ENCODE measurements at places on chromosomes 16 and 17.

DNA sequence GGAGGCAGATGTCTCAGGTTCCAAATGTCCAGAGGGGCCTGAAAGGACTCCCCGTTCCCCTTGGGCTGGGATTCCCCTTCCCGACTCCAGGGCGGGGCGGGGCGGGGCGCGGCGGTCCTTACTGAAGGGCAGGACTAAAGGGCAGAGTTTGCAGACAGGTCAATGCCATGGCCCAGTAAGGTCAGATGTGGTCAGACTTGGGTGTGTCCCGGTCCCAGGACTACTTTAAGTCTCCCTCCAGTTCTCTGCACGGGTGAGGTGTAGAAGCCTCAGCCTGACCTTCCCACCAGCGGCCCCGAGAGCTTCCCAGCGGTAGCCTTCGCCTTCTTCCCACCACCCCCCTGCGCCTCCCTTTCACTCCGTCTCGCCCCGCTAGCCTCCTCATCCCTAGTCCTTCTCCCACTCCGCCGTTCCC is 532 bp downstream of the KDM6B start:
- DNase-seq: no peak

- no peak for DNase-seq
These were observed 6.7 kb upstream of the LHX1 start for GRCh38 chr17:36930583-36930900.

DNA sequence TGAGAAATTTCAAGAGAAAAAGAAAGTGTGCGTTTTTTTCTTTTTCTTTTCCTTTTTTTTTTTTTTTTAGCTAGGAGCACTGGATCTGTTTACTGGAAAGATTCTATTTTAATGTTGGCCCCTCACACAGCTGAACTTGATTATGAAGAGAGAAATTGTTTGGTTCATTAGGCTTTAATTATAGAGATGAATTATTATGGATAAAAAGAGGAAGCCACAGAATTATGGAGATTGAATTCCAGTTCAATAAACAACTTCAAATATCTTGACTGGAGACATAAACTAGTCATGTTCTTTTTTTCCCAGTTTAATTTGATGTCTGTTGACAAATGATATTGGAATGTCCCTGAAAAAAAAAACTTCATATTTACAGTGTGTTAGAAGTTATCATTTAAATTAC is 152.0 kb upstream of the HS3ST3A1 start:
- DNase-seq: no peak

DNA sequence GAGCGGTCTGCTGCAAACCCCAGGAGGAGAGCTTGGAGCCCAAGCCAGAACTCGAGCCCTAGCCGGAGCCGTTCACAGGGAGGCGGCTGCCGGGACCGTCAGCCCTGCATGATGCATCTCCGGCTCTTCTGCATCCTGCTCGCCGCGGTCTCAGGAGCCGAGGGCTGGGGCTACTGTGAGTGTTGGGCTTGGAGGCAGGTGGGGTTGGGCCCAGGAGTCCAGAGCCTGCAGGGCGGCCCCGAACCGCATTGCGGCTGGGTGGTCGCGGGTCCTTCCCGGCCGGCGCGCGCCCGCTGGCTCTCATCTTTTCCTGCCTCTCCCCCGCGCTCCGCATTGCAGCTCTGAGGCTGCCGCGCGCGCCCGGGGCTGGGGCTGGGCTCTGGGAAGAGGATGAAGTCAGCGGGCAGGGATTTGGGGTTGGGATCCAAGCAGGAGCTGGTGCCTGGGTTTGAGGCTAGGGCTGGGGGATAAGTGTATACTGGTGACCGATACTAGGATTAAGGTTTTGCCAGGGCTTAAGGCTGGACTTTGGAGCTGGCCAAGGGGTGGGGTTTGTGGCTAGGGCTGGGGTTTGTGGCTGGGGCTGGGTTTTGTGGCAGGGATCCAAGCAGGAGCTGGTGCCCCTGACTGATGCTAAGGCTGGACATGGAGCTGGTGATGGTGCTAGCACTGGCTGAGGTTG is 532 bp downstream of the CNTNAP1 start:
- peak; percentile 37 for DNase-seq

- DNase-seq: peak; percentile 27
These were observed 587 bp downstream of the HS3ST4 start for GRCh38 chr16:25692351-25692741.

DNA sequence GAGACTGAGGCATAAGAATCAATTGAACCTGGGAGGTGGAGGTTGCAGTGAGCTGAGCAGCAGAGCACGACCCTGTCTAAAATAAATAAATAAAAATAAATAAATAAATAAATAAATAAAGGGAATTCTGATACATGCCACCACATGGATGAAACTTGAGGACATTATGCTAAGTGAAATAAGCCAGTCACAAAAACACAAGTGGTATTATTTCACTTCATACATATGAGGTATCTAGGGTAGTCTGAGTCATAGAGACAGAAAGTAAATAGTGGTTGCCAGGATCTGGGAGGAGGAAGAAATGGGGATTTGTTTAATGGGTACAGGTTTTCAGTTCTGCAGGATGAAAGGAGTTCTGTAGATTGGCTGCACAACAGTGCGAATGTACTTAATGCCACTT is 16.3 kb downstream of the PIPOX start:
- DNase-seq: no peak

DNA sequence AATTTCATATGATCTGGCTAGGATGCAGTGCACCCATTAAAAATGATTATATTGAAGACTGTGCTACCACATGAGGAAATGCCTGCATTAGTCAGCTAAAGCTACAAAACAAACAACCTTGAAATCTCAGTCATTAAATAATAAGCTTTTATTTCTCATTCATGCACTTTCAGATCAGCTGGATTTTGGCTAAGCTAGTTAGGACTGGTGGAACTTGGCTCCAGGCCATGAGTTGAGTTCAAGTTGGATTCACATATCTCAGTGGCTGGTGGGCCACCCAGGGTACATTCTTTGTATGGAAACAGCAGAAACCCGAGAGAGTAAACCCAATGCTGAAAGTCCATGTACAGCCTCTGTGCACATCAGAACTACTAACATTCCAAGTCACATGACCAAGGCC is 6.4 kb upstream of the SLFN12L start:
- no peak for DNase-seq

DNA sequence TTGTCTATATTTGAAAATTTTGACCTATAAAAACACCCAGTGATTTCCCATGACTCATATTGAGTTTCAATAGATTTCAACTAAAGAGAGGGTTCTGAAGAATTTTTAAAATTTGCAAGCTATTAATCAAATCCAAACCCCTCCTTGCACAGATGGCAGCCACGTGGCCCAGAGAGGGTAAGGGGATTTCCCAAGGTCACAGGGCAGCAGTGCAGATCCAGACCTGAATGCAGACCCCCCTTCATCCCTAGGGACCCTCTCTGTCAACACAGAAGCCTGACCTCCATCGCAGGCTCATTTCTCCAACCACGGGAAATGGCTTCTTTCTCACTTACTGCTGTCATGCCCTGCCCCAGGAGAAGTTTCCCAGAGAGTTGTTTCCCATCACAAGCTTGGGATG is 24.7 kb upstream of the CES5A start:
- no peak for DNase-seq

GRCh38 chr17:73165616-73166404 is 1.0 kb downstream of the SSTR2 start:
- DNase-seq: peak; percentile 46

- no peak for DNase-seq
These were observed 88.7 kb downstream of the RPA1 start for GRCh38 chr17:1918346-1919162.

DNA sequence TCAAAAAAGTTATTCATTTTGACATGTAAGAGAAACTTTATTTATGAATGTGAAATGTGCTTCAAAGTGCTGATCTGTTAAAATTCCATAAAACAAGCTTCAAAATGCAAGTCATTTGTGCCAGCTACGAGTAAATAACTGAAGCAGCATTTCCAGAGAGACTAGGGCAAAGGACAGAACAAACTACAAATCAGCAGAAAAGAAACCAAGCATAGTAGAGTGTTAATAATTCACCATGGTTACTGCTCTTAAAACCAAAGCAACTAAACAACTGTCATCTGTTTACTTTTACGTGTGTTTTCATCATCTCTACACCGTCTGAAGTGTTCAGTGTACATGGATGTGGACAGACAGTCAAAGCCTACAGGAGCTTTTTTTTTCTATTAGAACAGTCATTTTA is 1.6 kb upstream of the ASPA start:
- DNase-seq: no peak

- no peak for DNase-seq
These were observed 18.1 kb downstream of the MAP3K14 start for GRCh38 chr17:45298546-45299285.

DNA sequence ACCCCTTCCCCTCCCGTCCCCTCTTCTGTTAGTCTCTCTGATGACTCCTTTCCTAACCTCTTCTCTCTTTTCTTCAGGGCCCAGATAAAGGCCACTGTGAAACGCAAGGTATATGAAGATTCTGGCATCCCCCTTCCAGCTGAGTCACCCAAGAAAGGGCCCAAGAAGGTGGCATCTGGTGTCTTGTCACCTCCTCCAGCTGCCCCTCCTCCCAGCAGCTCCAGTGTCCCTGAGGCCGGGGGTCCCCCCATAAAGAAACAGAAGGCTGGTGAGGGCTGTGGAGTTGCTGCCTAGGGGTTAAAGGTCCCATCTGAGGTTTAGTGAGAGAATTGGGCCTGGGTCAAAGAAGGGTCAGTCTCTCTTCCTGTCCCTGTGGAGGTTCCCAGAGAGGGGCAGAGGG is 4.0 kb downstream of the RNASEK start:
- no peak for DNase-seq

GRCh38 chr16:69040144-69040909 is 65.1 kb upstream of the HAS3 start:
- DNase-seq: no peak

DNA sequence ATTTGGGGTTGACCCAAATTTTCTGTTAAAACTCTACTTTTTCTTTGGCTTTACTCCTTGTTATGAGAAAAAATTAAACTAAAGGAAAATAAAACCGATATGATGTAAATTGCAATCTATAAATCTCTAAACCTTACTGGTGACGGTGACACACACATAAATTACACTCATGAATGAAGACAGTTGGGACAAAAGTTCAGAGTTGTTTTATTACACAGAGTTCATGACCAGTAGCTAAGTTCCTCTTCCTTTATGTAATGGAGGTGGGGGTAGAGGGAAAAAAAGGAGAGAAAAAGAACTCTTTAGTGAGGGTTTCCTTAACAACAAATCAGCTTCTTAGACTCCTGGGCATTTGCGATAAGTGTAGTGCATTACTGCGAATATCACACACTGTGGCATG is 220.7 kb downstream of the KCNJ2 start:
- DNase-seq: no peak

DNA sequence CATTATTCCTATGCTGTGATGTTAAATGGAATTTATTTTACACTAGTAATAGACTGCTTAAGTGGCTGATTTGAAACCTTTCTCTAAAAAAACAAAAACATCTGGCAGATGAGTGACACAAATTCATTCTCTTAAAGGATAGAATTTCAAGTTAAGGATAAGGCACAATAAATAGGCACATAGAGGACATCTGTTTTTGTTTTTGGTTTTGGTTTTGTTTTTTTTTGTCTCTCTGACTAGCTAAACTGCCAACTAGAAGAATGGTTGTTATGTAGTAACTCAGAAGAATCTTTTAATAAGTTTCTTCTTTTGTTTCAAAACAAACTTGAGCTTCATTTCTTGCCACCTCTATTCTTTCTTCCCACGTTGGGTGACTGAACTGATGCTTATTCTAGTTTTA is 5.1 kb upstream of the VPS4A start:
- no peak for DNase-seq

DNA sequence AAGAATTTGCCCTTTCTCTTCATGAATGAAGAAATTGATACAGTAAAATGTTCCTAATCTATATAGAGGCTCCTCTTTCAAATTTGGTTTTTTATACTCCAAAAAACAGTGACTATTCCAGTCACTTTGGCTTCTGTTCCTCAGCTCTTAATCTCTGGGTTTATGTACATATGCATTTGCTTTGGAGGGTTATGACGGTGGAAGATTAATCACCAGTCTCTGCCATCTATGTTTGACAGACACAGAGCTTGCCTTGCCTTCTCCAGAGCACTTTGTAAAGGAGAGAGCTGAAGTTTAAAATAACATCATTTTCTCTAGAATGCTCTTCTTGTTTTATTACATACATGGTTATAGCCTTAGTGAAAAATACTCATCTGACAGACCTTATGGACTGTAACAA is 99.3 kb downstream of the NLK start:
- no peak for DNase-seq

GRCh38 chr16:52786091-52786490 is 239.1 kb upstream of the TOX3 start:
- no peak for DNase-seq

GRCh38 chr16:66984892-66985311 is 3.5 kb upstream of the CES4A start:
- DNase-seq: no peak

GRCh38 chr16:80233097-80233835 is 307.5 kb upstream of the DYNLRB2 start:
- no peak for DNase-seq

DNA sequence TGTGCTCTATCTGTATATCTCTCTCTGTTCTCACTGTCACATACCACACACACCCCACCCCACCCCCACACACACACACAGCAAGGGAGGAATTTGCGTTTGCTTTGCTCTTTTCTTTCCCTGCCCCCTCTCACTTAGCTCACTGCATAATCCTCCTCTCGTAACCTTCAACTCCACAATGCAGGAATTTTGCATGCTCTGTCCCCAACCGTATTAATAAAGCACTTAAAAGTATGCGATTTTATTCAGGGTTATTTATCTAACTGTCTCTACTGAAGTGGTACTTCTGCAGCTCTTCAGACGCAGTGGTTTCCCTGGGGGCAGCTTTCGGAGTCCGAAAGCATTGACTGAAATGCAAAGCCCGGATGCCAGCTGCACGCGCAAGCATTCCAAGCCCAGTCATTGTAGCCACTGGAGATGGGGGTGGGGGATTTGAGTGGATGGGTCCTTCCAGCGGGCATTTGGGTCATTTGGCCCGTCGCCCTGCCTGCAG is 105.4 kb upstream of the RBFOX1 start:
- DNase-seq: no peak

DNA sequence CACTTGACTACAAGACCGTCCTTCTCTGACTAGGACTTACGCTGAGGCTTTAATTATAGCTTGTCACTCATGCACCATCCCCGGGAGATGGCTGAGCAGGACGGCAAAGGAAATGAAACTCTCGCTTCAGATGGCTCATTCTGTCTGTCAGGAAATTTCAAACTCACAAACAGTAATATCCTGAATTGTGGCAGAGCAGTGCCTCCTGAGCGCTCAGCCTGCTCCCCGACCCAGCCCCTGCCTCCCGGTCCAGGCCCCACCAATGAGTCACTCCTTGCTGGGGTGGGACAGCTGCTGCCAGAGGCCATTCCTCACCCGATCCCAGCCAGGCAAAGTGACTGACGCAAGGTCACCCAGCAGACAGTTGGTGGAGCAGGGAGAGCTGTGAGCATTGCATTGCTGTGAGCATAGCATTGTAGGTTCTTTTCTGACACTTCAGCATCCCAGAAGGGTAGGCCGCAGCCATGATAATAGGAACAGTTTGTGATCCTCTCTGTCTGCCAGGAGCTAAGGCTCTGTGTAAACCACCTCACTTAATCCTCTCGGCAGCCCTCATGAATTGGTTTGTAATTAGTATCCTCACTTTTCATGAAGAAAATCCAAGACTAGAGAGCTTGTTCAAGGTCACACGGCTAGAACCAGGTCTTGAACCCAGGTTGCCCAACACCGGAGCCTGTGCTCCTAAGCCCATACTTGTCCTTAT is 20.9 kb downstream of the CCDC182 start:
- no peak for DNase-seq

- no peak for DNase-seq
These were observed 27.9 kb downstream of the CACNA1H start for GRCh38 chr16:1180549-1181403.

Measured in NCI-H1105 treated with DMSO at 0.1 percent for 48 hours (cell line).